ENCODE measurements at places on chromosomes 16 and 17. TPM values are rescaled to one million over a fixed set of nuclear protein-coding genes. Genes with fewer than 3 reads are reported as not detected.

CDK5RAP3 gene
- 150 TPM for total RNA-seq

KNOP1 gene
- 10.2 TPM for total RNA-seq

GAS2L2 gene
- total RNA-seq, result not detected

HIC1 gene
- 32.2 TPM for total RNA-seq

STAC2 gene
- not detected for total RNA-seq

PDIA2 gene
- under 0.01 TPM for total RNA-seq

Data from bronchial smooth muscle cell (primary cell).